Effector memory CD4-positive, alpha-beta T cell (primary cell): ENCODE measurements at places on chromosomes 5 and 9.

DNA sequence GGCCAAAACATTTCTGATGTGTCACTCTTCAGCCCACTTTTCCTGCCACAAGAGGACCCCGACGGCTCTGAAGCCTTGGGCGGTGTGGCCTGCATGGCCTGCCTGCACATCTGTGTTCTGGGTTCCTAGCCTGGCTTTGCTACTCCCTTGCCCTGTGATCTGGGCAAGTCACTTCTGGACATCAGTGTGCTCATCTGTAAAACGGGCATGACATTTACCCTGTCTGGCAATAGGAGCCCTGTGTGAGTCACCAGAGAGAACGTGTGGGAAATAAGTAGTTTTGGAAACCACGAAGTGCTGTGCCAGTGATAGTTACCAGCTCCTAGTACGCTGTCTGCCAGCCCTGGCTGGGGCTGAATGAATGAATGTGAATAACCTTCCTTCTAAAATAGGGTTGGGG is 90.8 kb downstream of the MACROH2A1 start:
- DNase-seq, result no peak

- no peak for DNase-seq
Observed at GRCh38 chr5:125696762-125697161, 726.4 kb upstream of the GRAMD2B start.

DNA sequence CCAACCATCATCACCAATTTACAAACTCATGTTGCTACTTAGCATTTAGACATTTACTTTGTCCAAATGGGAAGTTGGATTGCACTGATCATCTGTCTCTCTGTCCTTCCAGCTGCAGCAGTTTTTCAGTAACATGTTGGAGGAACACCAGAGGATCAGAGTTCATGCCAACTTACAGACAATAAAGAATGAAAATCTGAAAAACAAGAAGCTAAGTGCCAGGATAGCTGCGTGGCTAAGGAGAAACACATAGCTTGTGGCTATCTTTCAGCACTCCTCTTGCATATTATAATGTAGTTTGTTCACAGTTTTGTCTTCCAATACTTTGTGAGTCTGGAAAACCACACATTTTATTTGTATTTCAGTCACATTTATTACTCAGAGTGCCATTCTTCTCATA is 6.4 kb upstream of the ARL14EPL start:
- DNase-seq, result no peak

DNA sequence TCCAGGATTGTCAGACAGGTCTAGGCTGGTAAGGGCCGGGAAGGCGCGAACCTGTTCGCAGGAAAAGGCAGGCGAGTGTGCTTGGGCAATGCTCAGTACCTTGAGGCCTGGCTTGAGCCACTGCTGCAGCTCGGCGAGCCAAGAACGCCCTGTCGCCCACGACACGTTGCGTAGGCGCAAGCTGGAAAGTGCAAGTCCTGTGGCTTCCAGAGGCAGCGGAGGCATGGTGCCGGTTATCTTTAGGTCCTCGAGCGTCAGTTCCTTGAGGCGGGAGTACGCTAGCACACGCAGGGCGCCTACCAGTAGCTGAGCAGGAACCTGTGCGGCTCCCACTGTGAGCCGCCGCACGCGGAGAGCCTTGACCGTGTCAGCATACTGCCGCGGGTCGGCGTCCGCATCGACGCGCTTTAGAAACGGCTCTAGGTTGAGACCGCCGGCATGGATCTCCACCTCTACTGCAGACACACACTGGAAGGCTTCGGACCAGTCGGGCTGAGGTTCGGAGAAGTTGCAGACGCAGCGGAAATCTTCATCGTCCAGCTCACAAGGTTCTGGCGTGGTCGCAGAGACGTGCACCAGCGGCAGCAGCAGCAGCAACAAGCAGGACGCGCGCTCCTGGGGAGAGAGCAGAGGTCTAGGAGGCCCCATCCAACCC is 482 bp downstream of the CD14 start:
- peak; percentile 18 for DNase-seq

DNA sequence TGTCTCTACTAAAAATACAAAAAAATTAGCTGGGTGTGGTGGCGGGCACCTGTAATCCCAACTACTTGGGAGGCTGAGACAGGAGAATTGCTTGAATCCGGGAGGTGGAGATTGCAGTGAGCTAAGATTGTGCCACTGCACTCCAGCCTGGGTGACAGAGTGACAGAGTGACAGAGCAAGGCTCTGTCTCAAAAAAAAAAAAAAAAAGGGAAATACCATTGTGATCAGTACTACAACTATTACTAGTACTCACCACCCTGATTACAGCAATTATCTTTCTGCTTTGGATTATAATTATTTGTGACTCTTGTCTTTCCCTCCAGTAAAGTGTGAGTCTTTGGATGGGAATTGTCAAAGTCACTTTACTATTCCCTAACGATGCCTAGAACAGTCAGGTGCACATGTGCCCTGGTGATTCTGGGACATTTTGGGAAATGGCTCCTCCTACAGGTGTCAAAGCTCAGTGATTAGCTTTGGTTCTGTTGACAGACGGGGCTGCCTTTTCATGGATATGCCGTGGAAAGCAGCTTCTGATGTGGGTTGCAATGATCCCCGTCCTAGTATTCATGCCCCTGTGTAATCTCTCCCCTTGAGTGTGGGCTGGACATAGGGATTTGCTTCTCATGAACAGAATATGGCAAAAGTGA is 31.8 kb upstream of the FRRS1L start:
- no peak for DNase-seq

DNA sequence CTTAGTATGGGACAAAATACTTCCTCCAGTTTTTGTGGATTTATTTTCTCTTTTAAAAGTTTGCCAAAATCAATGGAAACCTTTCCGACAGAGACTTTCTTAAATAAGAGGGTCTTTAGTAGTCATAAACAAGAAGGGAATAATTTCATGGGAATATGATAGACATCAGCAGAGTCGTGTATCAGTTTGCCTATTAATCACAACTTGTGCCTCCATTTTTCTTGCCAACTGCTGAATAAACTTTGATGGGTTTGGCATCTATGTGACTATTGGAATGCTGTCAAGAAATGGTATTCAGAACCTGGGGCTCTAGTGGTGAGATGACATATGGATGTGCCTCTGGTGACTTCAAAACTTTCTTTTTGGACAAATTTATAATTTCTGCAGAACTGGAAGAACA is 1668.2 kb downstream of the MAT2B start:
- DNase-seq, result no peak

DNA sequence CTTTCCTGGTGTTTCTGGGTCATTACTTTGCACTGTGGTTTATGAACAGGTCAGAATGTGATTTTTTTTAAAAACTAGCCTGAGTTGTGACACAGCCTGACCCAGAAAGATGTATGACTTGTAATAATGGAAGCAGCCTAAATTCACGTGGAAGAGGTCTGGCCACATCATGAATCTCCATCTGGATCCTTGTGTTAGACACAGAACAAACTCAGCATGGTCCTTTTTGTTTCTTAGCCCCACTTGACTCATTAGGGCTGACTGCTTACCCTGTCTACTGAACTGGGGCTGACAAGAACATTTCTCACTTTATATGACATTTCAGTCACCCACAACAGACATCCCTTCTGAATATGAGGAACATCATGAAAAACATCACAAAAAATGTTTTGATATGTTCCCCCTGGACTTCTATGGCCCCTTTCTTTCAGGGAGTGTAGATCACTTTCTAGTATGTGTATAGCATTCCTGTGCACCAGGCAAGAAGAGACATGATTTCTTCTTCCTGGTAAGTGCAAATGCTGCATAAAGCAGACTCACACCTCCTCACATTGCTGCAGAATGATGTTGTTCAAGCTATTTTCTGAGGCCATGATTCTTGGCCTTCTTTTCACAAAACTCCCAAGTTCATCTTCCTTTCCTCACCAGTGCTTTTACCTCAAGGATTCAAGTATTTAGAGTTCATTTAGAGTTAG is 52.3 kb downstream of the ZNF622 start:
- no peak for DNase-seq

- no peak for DNase-seq
Observed at GRCh38 chr5:76926329-76927105, 26.3 kb upstream of the CRHBP start.

- no peak for DNase-seq
Observed at GRCh38 chr5:64854855-64855254, 86.1 kb downstream of the CWC27 start.

GRCh38 chr5:173231381-173231766 is 3.6 kb downstream of the NKX2-5 start:
- no peak for DNase-seq

- no peak for DNase-seq
Observed at GRCh38 chr5:175659546-175660253, 1.8 kb downstream of the HRH2 start.

GRCh38 chr5:175478008-175478383 is 364 bp upstream of the SFXN1 start:
- no peak for DNase-seq

GRCh38 chr9:37486256-37486615 is 488 bp downstream of the POLR1E start:
- DNase-seq, result no peak

DNA sequence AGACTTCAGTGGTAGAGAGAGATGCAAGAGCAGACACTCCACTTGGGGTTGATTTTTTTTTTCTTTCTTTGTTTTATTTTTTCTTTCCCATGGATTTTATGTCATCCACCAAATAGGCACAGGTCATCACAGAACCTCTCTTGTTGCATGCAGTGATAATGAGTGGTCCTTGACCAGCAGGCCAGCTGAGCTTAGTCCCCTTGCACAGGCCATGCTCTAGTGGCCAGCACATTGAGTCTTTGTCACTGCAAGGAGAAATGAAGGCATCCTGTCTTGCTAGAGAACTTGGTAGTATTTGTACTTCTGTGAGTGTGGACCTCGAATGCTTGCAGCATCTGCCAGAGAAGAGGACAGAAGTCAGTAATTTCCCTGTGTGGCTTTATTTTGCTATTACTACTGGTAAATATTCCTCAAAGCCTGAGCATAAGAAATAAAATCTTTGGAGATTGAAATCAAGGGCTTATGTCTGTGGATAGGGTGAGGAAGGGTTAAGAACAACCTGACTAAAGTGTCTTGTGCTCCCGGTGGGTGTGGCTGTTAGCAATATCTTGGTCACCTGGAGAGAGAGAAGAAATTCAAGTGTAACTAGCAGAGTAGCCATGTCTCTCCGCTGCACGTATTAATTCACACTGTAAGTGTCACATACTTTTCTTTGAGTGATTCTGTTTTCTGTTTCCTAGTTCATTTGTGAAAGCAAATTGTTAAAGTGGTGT is 45.3 kb upstream of the NCS1 start:
- DNase-seq, result no peak
